Stimulated activated CD8-positive, alpha-beta memory T cell treated with anti-CD3 and anti-CD28 coated beads, Interleukin-4, amount 100 ng/mL, for 1 hour (primary cell): ENCODE measurements at places on chromosomes 12 and 14.

DNA sequence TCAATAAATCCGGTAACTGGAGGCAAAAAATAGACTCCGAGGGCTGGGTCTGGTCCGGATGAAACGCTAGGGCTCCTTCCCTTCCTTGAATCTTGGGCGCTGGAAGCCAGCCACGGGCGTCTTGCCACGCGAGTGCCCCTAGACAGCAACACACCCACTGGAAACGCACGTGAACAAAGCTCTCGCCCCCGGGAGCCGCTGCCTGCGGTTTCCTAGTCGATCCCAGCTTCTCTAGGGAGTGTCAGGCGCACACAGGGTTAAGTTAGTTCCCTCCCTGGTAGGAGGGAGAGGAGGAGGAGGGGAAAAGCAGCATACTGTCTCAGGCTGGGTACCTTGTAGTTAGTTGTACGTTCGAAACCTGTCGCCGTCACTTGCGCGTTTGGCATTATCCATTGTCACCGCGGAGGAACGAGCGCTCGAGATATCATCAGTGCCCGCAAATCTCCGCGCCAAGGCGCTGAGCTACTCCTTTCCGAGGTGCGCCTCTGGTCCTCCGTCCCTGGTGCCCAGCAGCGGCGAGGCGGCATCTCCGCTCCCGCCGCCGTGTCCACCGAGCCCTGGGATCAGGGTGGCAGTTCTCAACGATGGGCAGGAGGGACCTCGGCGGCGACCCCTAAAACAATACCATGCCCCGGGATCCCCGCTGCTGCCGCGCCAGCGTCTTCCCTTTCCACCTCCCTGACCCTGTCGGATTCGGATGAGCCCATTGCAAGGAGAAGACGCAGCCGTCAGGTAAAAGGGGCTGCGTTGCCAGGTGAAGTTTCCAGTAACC is at the start of gene FLRT2:
Gene FLRT2, plus strand, starts transcription at position 342 of the 772 bp plus-strand sequence. CDS start 91,371 bp downstream, outside the sequence.
- DNase-seq = no peak

- no peak for DNase-seq
Measured at GRCh38 chr14:32657081-32657480, 281.6 kb upstream of the NPAS3 start.

DNA sequence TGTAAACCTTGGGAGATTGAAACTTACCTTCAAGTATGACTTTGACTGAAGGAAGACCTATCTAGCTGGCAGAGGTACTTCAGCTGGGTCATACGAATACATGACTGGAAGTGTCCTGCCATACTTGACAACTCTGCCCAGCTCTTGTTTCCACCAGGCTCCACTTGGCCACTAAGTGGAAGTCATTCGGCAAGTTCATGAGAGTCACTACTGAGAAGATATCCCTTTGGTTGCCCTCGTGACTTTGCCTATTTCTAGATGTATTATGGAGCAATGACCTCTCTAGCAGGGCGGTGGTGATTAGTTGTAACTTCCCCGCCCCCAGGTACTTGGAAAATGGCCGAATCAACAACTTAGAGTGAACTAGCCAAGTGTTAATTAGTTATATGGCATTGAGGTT is 8.6 kb upstream of the CACNA1C start:
- DNase-seq = no peak

DNA sequence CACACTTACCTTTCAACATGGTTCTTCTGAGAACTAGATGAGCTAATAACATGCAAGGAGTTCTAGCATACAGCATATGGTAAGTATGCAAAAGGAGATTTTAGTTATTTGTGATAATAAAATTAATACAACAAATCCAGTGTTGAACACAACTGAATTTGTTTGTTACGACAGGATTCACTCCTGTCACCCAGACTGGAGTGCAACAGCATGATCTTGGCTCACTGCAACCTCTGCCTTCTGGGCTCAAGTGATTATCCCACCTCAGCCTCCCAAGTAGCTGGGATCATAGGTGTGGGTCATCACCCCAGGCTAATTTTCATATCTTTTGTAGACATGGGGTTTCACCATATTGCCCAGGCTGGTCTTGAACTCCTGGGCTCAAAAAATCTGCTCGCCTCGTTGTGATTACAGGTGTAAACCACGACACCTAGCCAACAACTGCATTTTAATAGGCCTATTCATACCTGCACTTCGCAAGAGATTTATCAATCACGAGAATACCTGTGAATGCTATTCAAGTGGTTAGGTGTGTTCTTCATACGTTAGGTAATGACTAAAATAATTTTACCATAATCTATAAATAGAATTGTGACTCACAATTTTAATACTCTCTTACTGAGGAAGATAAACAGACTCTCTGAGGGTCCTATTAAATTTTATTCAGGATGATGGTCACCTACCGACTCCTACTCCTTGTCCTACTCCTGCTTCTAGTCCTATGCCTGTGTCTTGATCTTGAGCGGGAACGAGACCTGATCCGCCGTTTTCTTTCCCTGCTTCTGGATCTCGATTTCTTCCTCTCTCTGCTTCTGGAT is 10.0 kb downstream of the RSRC2 start:
- DNase-seq = no peak

GRCh38 chr12:98644433-98644711 is 216 bp downstream of the IKBIP start:
- DNase-seq = no peak

GRCh38 chr14:95690815-95691214 is 4.6 kb downstream of the TCL1B start:
- no peak for DNase-seq

DNA sequence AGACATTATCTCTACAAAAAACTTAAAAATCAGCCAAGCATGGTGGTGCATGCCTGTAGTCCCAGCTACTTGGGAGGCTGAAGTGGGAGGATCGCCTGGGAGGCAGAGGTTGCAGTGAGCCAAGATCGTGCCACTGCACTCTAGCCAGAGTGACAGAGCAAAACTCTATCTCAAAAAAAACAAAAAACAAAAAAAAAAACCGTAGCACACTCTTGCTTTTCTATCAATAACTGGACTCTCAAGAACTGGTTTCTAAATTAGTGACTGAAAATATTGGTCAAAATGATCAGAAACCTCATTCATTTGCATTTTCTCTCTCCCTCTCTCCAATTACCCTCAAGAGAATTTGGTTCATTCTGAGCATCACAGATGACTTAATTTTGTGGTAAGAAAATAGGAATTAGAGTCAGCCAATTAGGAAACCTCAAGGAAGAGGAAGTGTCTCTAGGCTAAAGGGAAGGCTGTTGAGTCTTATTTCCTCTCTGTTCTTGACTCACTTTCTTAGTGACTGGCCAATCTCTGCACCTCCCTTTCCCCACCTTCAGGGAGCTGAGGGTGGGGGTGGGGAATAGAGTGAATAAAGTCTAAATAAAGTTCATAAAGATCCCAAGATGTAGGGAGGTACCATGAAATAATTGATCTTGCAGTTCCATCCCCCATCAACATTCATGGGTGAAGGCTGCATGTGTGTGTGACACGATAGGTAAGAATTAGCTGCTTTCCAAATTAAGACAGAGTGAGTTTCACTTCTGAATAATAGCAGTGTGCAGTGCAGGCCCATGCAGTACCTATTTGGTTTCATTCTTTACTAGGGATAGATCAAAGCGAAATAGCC is 6.8 kb upstream of the PSMA6 start:
- DNase-seq = no peak

DNA sequence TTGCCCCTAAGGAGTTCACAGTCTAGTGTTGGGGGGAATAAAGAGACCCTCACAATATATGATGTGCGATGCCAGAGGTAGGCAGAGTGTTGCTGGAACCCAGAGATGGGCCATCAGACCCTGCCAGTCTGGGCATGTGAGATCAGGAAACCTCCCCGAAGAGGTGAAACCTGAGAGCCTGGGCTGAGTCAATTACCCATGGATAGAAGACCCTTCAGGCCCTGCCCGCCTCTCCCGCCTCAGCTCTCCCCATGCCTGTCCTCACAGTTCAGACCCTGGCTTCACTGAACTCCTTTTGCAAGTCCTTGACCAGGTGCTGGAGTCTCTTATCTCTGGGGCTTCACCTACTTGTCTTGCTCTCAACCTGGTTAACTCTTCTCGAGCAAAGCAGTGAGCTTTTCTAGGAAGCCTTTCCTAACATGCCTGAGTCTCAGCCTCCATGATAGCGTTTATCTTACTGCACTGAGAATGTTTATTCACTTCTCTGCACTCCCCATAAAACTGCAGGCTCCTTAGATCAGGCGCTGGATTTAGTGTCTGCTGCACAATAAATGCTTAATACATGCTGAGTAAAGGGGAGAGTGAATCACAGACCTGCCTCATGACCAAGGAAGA is 19.6 kb downstream of the ALDH1L2 start:
- DNase-seq = no peak

DNA sequence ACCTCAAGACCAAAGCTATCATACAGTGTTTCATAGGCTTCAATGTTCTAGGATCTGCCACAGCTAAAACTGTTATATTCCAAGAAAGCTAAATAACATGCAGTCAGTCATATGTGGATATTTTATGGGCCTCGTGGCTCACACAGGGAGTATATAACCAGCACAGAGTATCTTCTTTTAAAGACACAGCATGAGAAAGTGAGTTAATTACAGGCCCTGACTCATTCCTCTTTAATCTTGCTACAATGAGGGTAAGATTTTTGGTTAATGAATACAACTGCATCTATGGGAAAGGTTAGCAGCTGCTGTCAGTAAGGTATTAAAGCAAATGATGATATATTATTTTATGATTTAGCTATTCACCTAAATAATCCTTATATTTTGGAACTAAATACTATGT is 111.0 kb downstream of the TRAFD1 start:
- DNase-seq = no peak

- DNase-seq = no peak
Measured at GRCh38 chr12:92533280-92533890, 169.4 kb upstream of the PLEKHG7 start.
